Karpas-422 (cell line): ENCODE measurements at places on chromosomes 13 and 19. TPM values are rescaled to one million over a fixed set of nuclear protein-coding genes. Genes with fewer than 3 reads are reported as not detected.

DNA sequence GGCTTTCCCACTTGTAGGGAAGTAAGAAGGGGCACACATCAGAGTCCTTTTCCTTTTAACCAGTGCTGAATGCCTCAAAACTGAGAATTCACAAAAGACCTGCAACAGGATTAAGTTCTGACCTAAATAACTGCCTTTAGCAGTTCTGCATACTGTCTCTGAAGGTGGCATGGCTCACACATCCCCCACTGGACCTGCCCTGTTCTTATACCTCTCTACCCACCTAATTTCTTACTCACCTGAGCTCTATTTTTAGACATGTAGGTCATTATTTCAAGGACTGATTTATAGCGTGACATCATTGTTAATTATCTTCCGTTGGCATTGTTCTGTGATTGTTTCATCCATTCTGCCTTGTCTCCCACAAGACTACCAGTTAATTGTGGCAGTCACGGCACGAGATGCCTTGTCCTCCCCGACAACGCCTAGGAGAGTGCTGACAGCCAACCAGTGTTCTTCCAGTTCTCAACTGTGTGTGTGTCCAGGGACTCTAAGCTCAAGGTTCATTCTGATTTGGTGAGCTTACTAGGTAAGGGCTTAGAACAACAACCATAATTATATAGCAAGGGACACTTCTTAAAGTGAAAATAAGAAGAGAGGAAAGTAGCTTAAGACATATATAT, 27.1 kb upstream of the UBL3 start:
- peaks cover 7% of the 10 kb centered on the region for H3K4me1 ChIP-seq
- H3K36me3 ChIP-seq: no peaks in the 10 kb centered on the region
- no peaks in the 10 kb centered on the region for H3K27me3 ChIP-seq

DNA sequence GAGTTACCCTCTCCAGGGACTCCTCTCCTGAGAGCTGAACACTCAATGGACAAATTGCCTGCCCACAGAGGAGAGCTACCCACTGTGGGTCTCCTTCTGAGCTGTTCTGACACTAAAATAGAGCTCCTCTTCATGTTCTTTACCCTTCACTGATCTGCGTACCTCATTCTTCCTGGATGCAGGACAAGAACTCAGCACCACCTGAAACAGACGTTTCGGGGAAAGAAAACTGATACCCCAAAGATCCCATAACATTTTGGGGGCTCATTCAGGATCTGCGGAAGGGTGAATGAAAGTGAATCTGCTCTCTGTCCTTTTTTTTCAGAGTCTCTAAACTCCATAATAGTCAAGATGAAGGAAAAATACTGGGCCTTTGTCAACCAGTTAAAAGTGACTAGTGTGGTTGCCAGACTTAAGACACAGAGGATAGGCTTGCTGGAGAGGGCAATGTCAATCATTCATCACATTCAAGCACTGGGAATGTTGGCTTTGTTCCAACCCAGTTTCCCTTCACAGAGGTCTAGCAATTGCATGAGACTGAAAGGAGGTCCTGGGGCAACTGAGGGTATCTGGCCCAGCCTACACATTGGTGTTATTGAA, 136.7 kb upstream of the SLITRK6 start:
- DNase-seq: no peak
- no peaks in the 10 kb centered on the region for H3K36me3 ChIP-seq
- H3K4me3 ChIP-seq: no peak overlapping the region
- no peaks in the 10 kb centered on the region for H3K27me3 ChIP-seq
- H3K4me1 ChIP-seq: peaks cover 3% of the 10 kb centered on the region; the same call in 1 of the 2 replicates

DNA sequence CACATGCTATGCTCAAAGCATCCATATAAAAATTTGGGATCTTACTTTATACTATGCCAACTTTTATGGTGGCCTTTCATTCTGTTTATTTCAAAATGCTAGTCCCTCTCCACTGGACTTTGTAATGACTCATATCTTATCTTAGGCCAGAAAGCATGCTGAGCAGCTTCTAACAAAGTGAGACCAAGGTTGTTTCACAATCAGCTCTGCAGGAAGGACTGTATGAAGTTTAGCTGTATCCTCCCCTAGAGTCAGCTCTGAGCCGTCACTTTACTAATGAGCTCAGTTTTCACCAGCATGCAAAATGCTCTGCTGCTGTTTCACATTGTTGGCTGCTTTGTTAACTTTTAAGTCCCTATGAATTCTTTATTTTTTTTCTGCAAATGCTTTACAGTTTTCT, 1608.8 kb downstream of the OLFM4 start:
- no peak overlapping the region for H3K4me3 ChIP-seq
- H3K4me1 ChIP-seq: no peaks in the 10 kb centered on the region
- no peak for DNase-seq
- no peak overlapping the region for H3K27ac ChIP-seq
- H3K27me3 ChIP-seq: no peaks in the 10 kb centered on the region
- H3K36me3 ChIP-seq: no peaks in the 10 kb centered on the region

DNA sequence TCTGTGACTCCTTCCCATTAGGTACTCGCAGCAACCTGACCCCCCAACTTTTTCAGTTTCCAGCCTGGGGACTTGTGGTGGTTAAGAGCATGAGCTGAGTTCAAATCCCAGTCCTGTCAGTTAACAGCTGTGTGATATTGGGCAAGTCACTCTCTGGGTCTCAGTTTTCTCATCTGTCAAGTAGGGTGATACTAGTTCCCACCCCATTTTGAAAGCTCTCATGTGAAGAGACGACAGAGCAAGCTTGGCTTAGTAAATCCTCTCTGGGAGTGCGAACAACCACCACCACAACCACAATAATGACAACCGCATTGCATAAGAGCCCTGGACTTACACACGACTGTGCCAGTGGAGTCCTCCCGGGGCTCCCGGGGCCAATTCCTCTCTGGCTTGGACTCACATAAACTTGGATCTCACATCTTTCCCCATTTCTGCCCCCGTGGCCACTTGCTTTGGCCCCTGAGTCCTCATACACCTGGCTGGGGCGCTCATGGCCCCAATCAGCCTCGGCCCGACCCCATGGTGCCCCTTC, 454 bp downstream of the BLVRB start:
- no peaks in the 10 kb centered on the region for H3K36me3 ChIP-seq
- H3K4me3 ChIP-seq: peak overlapping the region; percentile 69
- no peak overlapping the region for H3K27ac ChIP-seq
- DNase-seq: no peak
- no peaks in the 10 kb centered on the region for H3K27me3 ChIP-seq

GRCh38 chr19:11581740-11582139, 4.3 kb upstream of the ACP5 start:
- no peaks in the 10 kb centered on the region for H3K27me3 ChIP-seq
- peak overlapping the region; percentile 97 for H3K27ac ChIP-seq
- H3K36me3 ChIP-seq: no peaks in the 10 kb centered on the region
- H3K4me3 ChIP-seq: peak overlapping the region; percentile 53

GRCh38 chr19:55463583-55464031, 944 bp downstream of the C19orf85 start:
- no peak overlapping the region for H3K27ac ChIP-seq
- H3K4me3 ChIP-seq: no peak overlapping the region
- no peak for DNase-seq
- H3K27me3 ChIP-seq: no peaks in the 10 kb centered on the region
- no peaks in the 10 kb centered on the region for H3K36me3 ChIP-seq

DNA sequence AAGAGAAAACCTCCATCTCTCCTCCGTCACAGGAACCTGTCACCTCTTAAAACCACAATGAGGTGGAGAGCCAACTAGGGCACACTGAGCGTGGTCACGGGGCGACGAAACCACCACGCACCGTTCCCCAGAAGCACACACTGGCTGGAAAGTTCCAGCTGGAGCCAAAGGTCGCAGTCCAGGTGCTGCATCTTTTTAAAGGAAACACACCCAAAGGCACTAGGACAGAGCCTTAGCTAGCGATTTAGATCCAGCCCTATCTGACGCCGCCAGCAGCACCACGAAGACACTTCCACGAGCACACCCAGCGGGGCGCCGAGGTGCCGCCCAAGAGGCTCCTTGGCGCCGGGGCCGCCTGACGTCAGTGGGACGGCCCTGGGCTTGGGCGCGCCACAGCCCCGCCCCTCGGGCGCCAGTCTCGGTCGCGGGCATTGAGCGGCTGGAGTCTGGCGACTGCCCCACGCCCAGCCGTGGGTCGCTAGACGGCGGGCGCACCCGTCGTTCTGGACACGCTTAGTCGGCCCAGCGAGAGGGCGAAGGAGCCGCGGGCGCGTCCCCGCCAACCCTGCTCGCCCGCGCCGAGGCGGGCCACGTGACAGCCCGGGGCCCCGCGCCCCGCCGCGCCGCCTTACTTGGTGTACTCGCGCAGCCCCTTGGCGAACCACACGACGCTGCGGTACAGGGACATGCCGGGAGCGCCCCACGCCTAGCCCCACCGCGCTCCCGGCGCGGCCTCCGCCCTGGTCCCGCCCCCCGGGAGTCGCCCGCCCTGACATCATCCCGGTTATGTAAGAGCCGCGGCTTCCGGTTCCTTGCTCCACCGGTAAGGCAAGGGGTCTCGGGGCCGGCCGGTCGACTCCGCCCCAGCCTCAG, at the start of gene DHRS12:
TSS of gene DHRS12 (minus strand) at position 742 of the 873 bp plus-strand sequence. CDS start 4,504 bp downstream, outside the sequence.
- DNase-seq: peak; percentile 94
- H3K4me3 ChIP-seq: peak within 1 kb of the TSS; percentile 84
- no peaks in the 10 kb centered on the region for H3K27me3 ChIP-seq
- peak within 1 kb of the TSS; percentile 61; the same call in 1 of the 2 replicates for H3K27ac ChIP-seq

- H3K27me3 ChIP-seq: no peaks in the 10 kb centered on the region
- H3K4me1 ChIP-seq: no peaks in the 10 kb centered on the region
- no peak overlapping the region for H3K4me3 ChIP-seq
- H3K36me3 ChIP-seq: no peaks in the 10 kb centered on the region
- no peak for DNase-seq
Observed at GRCh38 chr13:37395544-37395943, 203.0 kb downstream of the POSTN start.

GRCh38 chr13:97395447-97396136, 38.4 kb upstream of the RAP2A start:
- DNase-seq: no peak
- H3K27me3 ChIP-seq: no peaks in the 10 kb centered on the region
- H3K27ac ChIP-seq: no peak overlapping the region

- no peak overlapping the region for H3K4me3 ChIP-seq
- H3K27me3 ChIP-seq: no peaks in the 10 kb centered on the region
- no peak for DNase-seq
- H3K4me1 ChIP-seq: peaks cover 26% of the 10 kb centered on the region
- H3K27ac ChIP-seq: no peak overlapping the region
- H3K36me3 ChIP-seq: no peaks in the 10 kb centered on the region
Observed at GRCh38 chr19:35079826-35080225, 35.8 kb upstream of the FXYD3 start.

DNA sequence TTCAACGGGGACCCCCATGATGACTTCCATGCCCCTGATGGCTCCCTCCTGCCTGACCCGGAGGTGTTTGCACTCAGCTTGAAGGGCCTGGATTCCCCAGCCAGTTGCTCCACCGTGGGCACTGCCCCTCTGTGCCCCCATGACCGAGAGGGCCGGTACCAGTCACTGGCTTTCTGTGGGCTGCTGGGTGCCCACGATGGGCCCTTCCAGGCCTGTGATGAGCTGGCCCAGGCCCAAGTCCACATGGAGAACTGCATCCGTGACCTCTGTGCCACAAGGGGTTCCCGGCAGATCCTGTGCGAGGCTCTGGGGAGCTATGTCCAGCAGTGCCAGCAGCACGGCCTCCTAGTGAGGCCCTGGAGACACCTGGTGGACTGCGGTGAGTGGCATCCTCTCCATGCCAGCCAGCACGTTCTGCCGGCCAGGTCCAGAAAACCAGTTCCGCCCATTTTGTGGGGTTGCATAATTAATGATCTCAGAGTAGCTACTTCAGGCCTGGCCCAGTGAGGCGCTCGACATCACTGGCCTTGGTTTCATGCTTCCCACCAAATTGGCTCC, 34.9 kb upstream of the FXYD3 start:
- peaks cover 30% of the 10 kb centered on the region for H3K4me1 ChIP-seq
- DNase-seq: no peak
- H3K36me3 ChIP-seq: no peaks in the 10 kb centered on the region
- no peak overlapping the region for H3K4me3 ChIP-seq

GRCh38 chr19:44308011-44308410, 3.2 kb upstream of the ZNF235 start:
- no peaks in the 10 kb centered on the region for H3K36me3 ChIP-seq
- H3K4me3 ChIP-seq: no peak overlapping the region
- H3K27me3 ChIP-seq: no peaks in the 10 kb centered on the region
- no peak for DNase-seq

DNA sequence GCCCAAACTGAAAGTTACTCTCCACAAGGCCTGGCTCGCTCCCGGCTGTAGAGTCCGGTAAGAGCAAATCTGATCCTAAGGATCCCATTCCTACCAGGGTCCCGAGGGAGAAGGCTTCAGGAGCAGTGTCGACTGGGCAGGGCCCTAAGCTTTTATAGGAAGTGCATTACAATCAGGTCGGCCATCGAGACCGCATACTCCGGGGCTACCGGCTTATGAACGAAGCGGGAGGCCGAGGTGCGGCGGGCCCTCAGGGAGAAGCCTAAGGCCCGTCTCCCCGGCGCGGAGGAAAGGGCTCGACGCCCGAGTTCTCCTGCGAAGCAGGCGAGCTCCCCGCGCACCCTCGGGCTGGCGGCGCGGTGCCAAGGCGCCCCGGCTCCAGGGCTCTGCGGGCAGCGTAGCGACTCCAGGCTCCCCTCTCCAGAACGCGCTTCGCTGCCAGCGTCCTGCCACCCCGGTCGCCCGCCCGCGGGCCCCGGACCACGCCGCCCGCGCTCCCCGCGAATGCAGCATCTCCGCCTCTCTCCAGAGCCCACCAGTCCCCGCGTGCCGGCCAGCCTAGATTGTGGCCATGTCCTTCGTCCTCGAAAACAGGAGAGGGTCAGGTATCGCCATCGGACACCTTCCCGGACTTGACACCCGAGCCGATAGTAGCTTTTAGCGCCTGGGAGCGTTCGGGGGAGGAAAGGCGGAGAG, 1.4 kb downstream of the EFNB2 start:
- no peaks in the 10 kb centered on the region for H3K36me3 ChIP-seq
- no peak overlapping the region for H3K27ac ChIP-seq
- no peak for DNase-seq
- H3K4me1 ChIP-seq: peaks cover 12% of the 10 kb centered on the region
- H3K4me3 ChIP-seq: no peak overlapping the region

GRCh38 chr13:32938907-32939306, 77.3 kb upstream of the KL start:
- H3K4me3 ChIP-seq: no peak overlapping the region
- H3K27me3 ChIP-seq: no peaks in the 10 kb centered on the region
- no peaks in the 10 kb centered on the region for H3K36me3 ChIP-seq
- no peak for DNase-seq
- no peaks in the 10 kb centered on the region for H3K4me1 ChIP-seq
- no peak overlapping the region for H3K27ac ChIP-seq

GRCh38 chr13:19952850-19953249, 5.7 kb upstream of the ZMYM2 start:
- H3K27ac ChIP-seq: no peak overlapping the region
- no peaks in the 10 kb centered on the region for H3K36me3 ChIP-seq
- peaks cover 11% of the 10 kb centered on the region for H3K4me1 ChIP-seq
- DNase-seq: no peak

- H3K27me3 ChIP-seq: no peaks in the 10 kb centered on the region
- no peak for DNase-seq
- peaks cover 4% of the 10 kb centered on the region for H3K4me1 ChIP-seq
- H3K36me3 ChIP-seq: no peaks in the 10 kb centered on the region
Observed at GRCh38 chr19:50654882-50655281, 5.6 kb downstream of the C19orf81 start.

Gene GDF15
- total RNA-seq: 0.97 TPM in 1 of 2 replicates, not detected in the other

Gene ZNF610
- total RNA-seq: 12.6 and 20.1 TPM in 2 replicates

Gene ETV2
- 0.54 and 0.75 TPM in 2 replicates for total RNA-seq

Gene LRCH1
- 0.56 and 1.6 TPM in 2 replicates for total RNA-seq

Gene COL4A2
- total RNA-seq: 0.76 TPM in 1 of 2 replicates, not detected in the other

Gene ELAVL3
- total RNA-seq: not detected in 2 replicates
